Activated CD4-positive, alpha-beta T cell treated with anti-CD3 and anti-CD28 coated beads, Interleukin-2, amount 50 U/mL, for 48 hours (primary cell): ENCODE measurements at places on chromosomes 1 and 21.
A peak's percentile ranks its signal among the peaks of the same experiment; 100 is the strongest.

- no peak for DNase-seq
Observed at GRCh38 chr1:184524248-184524647, 137.4 kb downstream of the C1orf21 start.

DNA sequence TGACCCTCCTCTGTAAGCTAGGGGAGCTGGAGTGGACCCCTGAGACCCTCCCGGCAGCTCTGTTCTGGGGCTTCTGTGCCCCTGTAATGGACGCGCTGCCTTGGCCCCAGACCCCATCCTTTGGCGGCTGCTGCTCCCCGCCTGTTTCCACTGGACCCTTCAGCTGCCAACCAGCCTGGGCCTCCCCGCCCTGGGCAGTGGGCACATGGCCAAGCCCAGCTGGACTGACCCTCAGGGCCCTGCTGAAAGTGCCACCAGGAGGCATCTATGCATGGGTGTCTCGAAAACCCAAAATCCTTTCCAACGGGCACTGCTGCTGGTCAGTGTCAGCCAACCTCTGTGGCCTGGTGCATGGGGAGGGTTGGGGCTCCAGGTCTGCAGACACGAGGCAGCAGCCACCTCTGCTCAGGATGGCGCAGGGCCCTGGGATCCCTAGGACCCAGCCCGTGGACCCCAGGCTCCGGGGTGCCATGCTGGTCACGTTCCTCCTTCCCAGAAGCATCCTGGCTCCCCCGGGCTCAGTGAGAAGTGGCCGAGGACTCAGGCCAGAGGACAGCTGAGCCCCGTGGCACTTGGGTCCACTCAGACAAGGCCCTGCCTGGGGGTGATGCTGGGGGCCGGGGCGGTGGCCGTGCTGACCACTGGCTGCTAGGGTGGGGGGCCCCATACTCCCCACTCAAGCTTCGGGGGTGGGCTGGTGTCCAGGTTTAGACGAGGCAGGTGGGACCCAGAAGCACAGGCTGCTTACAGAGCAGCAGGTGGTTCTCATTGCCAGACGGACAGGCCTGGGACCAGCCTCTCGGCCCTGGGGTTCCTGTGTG is 46.9 kb downstream of the SLX9 start:
- no peak for DNase-seq

DNA sequence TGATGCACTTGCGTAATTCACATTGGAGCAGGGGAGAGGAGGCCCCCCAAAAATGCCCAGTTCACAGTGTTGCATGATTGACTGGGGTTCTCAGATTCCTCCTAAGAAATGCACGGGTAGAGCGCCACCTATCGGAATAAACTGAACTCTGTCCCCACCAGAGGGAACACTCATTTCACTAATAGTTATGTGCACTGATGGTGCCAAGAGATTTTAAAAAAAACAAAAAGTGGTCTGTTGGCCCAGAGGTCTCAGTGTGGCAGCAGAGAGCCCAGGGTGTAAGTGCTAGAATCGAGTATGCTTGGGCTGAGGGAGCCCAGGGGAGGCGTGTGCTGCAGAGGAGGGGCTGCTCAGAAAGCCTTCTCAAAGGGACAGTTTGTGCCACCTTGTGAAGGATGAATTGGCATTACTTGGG is 6.9 kb downstream of the PINK1 start:
- DNase-seq = peak; percentile 53

- no peak for DNase-seq
Observed at GRCh38 chr1:111795401-111795800, 39.7 kb downstream of the DDX20 start.

DNA sequence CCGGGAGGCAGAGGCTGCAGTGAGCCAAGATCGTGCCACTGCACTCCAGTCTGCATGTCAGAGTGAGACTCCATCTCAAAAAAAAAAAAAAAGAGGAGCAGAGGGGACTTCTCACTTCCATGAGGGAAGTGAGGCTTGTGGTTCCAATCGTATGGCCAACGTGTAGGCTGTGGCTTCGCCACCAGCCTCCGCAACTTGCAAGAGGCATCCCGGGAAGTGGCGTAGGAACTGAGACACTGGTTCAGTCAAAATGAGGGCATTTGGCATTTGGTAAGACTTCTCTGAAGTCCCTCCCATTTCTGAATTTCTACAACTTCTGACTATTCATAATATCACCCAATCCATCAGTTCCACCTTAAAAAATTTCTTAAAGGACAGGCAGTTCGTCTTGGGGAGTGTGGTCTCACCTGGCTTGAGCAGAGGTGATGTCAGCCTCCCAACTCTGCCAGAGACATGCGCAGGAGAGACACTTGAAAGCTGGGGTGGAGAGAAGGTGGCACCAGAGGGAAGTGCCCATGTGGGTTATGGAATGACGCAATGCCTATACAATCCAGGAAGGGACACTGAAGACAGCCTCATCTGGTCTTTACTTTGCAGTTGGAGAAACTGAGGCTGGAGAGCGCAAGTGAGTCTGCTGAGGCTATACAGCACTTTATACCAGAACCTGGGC is 17.2 kb downstream of the KAZN start:
- no peak for DNase-seq

GRCh38 chr1:226590614-226591013 is 42.0 kb downstream of the STUM start:
- DNase-seq = no peak

DNA sequence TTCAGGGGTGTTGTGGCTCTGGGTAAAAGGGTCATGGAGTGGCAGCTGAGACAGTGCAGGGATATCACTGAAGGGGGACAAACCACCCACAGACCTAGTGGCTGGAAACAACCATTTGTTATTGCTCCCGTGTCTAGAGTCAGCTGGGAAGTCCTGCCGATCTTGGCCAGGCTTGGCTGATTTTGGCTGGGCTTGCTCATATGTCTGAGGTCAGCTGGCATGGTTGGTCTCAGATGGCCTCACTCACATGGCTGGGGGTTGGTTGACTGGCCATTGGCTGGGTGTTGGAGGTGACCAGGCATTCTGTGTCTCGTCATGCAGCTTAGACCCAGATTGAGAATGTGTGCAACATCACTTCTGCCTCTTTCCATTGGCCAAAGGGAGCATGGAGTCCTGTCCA is 203.8 kb upstream of the POU3F1 start:
- DNase-seq = no peak

- peak; percentile 55 for DNase-seq
Observed at GRCh38 chr1:1337793-1338147, 6.7 kb downstream of the TAS1R3 start.

DNA sequence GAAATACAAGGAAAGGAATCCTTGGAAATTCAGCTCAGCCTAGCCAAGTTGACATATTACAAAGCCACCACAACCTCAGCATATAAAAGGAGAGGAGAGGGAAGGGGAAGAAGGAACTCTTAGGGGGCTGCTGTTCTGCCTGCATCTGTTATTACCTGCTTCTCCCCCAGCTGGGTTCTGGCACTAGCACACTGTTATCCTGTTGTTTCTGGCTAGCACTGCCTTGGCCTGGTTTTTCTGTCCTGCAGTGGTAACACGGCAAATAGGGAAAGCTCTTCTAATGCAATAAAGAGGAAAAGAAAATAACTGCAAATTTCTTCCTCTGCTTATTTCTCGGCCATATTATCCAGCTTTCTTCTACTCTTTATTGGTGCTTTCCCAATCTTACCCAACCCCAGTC is 16.5 kb upstream of the VCAM1 start:
- DNase-seq = no peak

GRCh38 chr1:43432171-43432860 is 21.4 kb downstream of the HYI start:
- DNase-seq = no peak

- no peak for DNase-seq
Observed at GRCh38 chr1:57966751-57967406, 543.0 kb upstream of the DAB1 start.

GRCh38 chr1:155052439-155053395 is 1.6 kb downstream of the ADAM15 start:
- DNase-seq = peak; percentile 37

- DNase-seq = no peak
Observed at GRCh38 chr1:41580021-41580420, 95.5 kb upstream of the EDN2 start.

DNA sequence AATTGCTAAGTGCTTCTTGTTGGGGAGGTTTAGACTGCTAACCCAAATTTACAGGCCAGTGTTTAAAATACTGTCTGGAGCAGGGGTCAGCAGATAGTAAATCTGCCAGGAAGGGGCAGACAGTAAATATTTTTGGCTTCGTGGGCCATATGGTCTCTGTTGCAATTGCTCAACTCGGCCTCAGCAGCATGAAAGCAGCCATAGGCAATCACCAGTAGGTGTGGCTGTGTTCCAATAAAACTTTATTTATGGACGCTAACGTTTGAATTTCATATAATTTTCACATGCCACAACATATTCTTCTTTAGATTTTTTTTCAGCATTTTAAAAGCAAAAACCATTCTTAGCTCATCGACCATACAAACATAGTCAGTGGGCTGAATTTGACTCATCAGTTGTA is 172.7 kb downstream of the BRINP2 start:
- no peak for DNase-seq

- no peak for DNase-seq
Observed at GRCh38 chr1:37922767-37923550, 23.9 kb downstream of the INPP5B start.

GRCh38 chr1:173798078-173798477 is 26.4 kb upstream of the DARS2 start:
- no peak for DNase-seq

- no peak for DNase-seq
Observed at GRCh38 chr1:168535536-168535935, 8.3 kb downstream of the XCL2 start.

- DNase-seq = no peak
Observed at GRCh38 chr1:170063109-170063826, 11.2 kb downstream of the KIFAP3 start.

DNA sequence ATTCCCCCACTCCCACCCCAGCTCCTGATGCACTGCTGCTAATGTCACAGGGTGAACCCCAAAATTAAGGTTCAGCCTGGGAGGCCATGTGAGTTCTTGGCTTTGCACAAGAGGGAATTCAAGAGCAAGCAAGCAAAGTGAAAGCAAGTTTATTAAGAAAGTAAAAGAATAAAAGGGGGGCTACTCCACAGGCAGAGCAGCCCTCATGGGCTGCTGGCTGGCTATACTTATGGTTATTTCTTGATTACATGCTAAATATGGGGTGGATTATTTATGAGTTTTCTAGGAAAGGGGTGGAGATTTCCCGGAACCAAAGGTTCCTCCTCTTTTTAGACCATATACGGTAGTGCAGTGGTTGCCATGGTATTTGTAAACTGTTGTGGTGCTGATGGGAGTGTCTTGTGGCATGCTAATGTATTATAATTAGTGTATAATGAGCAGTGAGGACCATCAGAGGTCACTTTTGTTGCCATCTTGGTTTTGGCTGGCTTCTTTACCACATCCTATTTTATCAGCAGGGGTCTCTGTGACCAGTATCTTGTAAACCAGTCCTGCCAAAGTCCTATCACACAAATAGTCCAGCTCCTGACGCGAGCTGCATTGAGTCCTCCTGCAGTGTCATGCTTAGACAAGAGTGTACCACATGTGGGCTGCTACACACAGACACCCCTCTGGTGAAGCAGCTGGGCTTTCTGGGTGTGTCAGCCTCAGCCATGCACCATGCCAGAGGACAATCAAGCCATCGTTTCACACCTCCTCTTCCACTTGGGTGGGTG is 46.4 kb upstream of the CSF1 start:
- DNase-seq = no peak

DNA sequence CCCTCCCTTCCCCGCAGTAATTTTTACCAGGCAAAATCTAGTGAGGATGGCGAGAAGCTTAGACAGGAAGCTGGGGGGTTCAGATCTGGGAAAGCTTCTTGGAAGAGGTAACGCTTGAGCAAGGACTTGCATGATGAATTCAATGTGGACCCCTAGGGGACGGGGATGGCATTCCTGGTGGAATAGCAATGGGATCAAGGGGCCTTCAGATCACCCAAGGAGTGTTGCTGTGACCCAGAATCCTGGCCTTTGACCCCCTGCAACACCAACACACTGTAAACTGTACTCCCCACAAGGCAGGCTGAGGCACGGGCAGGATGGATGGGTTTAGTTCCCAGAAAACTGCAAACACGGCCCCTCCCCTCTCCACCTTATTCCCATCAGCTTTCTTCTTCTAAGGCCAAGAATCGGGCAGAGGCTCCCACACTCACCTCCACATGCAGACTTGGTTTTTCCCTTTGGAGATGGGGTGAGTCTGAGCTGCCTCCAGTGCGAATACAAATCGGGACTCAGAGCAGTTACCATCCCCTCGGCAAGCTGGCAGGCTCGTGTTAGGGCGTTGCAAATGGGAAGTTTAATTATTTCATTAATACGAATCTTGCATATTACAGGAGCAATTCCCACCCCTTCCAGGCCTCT is 20.1 kb downstream of the DISP3 start:
- DNase-seq = no peak

GRCh38 chr1:25232866-25233784 is 823 bp upstream of the SYF2 start:
- DNase-seq = peak; percentile 78

GRCh38 chr1:207134581-207134980 is 30.5 kb downstream of the C4BPA start:
- DNase-seq = no peak

GRCh38 chr1:231929311-231929710 is 302.7 kb downstream of the DISC1 start:
- DNase-seq = no peak

DNA sequence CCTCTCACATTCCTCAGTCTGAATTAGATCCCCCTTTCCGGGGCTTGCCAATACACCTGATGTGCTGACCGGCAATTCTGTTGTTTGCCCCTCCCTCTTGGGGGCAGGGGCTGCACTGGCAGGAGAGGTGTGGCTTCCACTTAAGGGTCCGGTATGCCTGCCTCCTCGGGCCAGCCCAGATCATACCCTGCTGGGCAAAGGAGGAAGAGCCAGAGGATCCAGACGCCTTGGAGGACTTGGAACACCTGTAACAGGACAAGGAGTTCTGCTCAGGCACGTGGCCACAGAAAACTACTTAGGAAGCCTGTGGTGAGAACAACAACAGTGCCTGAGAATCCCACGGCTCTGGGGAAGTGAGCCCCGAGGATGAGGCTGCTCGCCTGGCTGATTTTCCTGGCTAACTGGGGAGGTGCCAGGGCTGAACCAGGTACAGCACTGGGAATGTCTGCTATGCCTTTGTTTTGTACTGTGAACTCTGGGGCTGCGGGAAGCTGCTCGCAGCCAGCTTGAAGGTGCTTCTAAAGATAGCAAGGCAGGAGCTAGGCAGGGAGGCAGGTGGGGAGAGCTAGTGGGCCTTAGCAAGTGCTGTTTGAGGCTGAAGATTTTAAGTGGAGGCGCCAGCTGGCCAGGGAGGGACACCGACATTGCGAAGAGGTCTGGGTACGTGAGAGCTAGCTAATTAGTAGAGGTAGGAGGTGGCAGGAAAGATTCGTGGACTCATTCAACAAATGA is at the start of gene SMPDL3B:
SMPDL3B (plus strand) TSS at position 183 of the 732 bp plus-strand sequence; CDS start at position 367, 184 bp downstream.
- peak; percentile 31 for DNase-seq

DNA sequence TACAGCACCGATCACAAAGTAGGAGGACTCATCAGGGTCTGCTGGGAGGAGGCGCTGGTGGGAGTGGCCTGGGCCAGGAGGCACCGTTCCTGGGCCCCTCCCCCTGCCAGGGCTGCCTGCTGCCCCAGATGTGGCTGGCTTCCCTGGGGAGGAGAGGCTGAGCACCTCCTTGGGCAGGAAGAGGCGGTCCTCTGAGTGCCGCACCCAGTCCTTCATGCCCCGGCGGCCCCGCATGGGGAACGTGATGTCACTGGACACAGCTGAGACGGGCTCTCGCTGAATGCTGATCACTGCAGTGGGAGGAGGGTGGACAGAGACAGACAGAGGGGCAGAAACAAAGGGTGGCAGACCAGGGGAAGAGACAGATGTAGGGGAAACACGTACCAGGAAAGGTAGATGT is 24.8 kb downstream of the ADGRB2 start:
- peak; percentile 59 for DNase-seq

GRCh38 chr1:153652805-153653500 is 5.5 kb upstream of the SNAPIN start:
- no peak for DNase-seq
